Type B pancreatic cell (in vitro differentiated cells): ENCODE measurements at places on chromosomes 1 and 21.

DNA sequence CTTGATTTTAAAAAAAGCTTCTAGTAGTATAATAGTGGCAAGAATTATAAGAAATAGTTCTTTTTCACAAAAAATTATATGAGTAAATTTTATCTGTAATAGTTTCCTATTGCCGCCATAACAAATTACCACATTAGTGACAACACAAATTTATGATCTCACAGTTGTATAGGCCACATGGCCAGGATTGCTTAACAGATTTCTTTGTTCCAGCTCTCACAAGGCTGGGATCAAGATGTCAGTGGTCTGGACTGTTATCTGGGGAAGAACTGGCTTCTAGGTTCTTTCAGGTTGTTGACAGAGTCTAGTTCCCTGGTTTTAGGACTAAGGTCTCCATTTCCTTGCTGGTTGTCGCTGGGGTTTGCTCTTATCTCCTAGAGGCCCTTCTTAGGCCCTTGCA, 236.4 kb downstream of the USP25 start:
- DNase-seq = no peak
- H3K27ac ChIP-seq = no peak overlapping the region
- no peaks in the 10 kb centered on the region for H3K27me3 ChIP-seq
- no peaks in the 10 kb centered on the region for H3K4me1 ChIP-seq
- H3K36me3 ChIP-seq = no peaks in the 10 kb centered on the region

- no peak for DNase-seq
- peak overlapping the region; percentile 75 for H3K27ac ChIP-seq
- no peaks in the 10 kb centered on the region for H3K36me3 ChIP-seq
- peaks cover 11% of the 10 kb centered on the region for H3K4me1 ChIP-seq
- no peaks in the 10 kb centered on the region for H3K27me3 ChIP-seq
These were observed 1.2 kb downstream of the CLSPN start for GRCh38 chr1:35768350-35769187.

- H3K36me3 ChIP-seq = no peaks in the 10 kb centered on the region
- no peak overlapping the region for H3K27ac ChIP-seq
- H3K4me3 ChIP-seq = no peak overlapping the region
- H3K4me1 ChIP-seq = no peaks in the 10 kb centered on the region
These were observed 134.2 kb upstream of the SERTAD4 start for GRCh38 chr1:210098356-210098755.

DNA sequence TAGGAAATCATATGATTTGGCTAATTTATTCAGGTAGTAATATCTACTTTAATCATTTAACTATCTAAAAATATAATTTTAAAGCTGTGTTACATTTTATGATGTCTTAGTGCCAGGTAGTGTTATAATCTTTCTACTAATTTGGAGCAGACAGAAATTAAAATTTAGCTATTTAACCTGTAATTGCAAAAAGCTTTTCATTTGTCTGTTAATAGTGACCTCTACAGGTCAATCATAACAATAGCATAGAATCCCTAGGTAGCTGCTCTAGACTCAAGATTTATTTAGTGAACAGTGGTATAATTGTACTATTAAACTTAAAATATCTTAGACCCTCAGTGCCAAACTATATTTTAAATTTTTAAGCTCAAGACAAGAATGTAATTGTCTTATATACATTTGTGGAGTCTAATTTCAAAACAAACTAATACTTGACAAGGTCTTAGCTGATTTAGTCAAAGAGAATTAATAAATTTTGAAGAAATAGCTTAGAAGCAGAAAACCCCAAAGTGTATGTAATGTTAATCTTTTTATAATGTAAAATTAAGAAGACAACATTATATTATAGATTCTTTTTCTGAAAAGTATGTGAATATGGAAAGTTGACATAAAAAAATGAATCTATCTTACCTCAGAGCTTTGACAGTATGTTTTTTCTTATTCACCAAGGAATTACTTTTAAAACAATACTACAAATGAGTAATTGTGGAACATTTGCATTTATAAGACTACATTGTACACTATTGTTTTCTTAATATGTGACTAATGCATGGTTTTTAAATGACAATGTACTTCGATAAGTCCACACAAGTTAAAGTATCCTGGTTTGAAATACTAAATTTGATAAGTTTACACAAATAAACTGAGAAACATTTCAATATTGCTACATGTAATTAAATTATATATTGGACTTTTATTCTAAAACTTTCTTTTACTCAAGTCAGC, 64.1 kb upstream of the RNPC3 start:
- H3K4me1 ChIP-seq = peaks cover 8% of the 10 kb centered on the region
- no peak overlapping the region for H3K27ac ChIP-seq
- no peaks in the 10 kb centered on the region for H3K27me3 ChIP-seq
- DNase-seq = no peak

- peaks cover 31% of the 10 kb centered on the region for H3K27me3 ChIP-seq
- H3K4me1 ChIP-seq = no peaks in the 10 kb centered on the region
- peak overlapping the region; percentile 70 for H3K4me3 ChIP-seq
These were observed 34.8 kb downstream of the KCNQ4 start for GRCh38 chr1:40818264-40818961.
